OCI-LY7 (cell line): ENCODE measurements at places on chromosomes 2 and 18.

DNA sequence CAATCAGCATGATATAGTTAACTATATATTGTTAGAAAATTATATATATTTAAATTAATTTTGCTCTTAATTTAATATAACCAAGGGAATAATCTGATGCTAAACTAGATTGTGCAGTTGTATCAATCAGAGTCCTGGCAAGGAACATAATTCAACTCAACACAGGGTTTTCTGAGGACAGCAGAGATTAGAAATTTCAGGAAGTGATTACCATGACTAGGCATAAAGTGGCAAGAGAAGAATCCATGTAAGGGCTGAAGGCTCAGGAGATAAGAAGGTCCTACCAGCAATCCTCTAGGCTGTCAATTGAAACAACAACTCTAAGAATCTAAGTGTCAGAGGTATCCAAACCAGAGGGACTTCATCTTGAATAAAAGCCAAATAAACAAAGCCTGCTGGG is 807.8 kb downstream of the DSC3 start:
- no peak for DNase-seq

GRCh38 chr2:128654408-128654807 is 335.7 kb upstream of the HS6ST1 start:
- peak; percentile 53 for DNase-seq

GRCh38 chr2:180873219-180873618 is 107.2 kb upstream of the UBE2E3 start:
- no peak for DNase-seq

- DNase-seq = no peak
These were observed 7.9 kb downstream of the CLHC1 start for GRCh38 chr2:55223958-55224760.

DNA sequence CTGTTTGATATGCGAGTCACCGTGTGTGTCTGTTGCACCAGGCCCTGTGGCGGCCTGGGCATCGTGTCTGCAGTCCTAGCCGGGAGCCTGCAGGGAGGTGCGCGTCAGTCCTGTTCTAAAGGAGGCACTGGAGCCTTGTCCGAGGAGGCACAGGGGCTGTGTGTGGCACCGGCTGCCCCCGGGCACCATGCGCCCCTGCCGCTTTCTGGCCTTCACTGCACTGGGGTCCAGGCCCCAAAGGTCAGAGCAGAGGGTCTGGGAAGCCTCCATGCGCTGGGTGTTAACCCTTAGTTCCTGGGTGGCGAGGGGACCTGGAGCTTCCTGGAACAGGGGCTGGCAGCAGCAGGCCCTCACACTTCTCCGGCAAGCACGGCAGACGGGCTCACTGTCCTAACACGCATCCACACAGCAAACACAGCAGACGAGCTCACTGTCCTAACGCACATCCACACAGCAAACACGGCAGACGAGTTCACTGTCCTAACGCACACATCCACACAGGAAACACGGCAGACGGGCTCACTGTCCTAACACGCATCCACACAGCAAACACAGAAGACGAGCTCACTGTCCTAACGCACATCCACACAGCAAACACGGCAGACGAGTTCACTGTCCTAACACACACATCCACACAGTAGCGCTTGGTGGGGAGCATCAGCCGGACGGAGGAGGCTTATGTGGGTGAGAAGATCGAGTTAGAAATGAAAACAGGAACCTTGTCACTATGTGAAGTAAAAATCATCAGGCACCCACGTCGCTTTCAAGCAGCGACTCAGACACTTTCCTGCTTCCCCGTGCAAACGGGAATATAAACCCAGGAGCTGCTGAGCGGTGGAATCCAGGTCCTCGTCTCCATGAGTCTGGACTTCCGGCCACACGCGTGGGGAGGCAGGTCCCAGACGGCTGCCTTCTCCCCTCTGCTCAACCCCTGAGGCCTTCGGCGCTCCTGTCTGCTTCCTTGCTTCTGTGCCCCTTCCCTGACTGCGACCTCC is 65.3 kb downstream of the TPO start:
- DNase-seq = no peak

DNA sequence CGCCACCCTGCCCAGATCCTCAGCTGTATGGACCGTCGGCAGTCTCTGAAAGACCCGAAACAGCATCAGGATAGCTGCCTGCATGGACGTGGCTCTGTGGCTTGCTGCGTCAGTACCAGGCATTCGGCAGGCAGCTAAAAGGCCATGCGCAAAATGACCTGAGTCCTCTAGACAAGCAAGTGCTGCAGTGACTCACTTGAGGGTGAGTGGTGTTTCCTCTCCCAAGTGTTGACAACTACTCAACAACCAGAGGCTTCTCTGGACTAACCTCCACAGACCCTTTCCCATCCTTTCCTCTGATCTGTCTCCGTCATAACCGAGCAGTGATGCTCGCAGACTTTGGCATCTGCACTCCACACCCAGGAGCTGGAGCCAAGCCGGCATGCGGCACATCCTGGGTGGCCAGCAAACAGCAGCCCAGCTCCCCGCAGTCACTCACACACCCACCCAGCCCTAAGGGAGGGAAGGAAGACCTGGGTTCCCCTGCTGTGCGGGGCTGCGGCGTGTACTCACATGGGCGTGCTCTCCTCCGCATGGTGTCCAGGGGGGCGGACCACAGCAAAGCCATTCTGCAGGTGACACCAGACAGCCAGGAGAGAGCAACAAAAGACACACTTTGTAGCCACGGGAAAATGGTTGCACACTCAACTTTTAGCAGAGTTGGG is 239.3 kb downstream of the TWIST2 start:
- no peak for DNase-seq

GRCh38 chr2:128689971-128690370 is 371.3 kb upstream of the HS6ST1 start:
- DNase-seq = no peak

GRCh38 chr2:168030862-168031624 is 216.4 kb downstream of the STK39 start:
- DNase-seq = no peak

DNA sequence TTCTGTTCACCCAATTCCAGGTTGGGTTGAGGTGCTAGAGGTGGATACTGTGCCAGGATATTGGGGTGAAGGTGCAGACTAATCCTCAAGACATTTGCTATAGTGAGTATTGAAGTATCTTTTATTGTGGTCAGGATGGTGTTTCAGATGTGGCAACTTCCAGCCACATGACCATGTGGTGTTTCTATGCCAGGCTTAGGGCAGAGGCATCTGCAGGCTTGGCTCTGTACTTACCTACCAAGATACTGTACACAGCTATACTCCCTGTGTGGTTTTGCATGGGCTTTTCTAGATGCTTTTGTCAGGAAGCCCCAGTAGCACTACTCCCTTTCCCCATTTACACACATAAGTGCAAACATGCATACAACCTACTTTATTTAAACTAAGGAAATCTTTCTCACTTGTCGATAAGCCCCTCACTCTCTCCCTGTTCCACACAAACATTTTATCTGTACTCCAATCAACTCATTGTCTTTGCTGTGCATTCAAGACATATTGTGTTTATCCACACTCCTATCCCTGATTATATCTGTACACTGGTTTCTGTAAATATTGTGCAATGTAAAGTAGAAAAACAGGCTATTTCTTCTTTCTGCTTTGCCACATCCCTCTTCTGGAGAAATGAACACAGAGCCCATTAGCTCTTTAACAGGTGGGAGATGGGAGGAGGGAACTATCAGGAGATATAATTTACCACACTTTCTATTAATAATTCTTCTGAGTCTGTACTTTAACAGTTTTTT is 12.3 kb downstream of the ARL6IP6 start:
- DNase-seq = peak; percentile 9

GRCh38 chr2:146239392-146240135 is 1605.3 kb upstream of the ACVR2A start:
- DNase-seq = no peak

DNA sequence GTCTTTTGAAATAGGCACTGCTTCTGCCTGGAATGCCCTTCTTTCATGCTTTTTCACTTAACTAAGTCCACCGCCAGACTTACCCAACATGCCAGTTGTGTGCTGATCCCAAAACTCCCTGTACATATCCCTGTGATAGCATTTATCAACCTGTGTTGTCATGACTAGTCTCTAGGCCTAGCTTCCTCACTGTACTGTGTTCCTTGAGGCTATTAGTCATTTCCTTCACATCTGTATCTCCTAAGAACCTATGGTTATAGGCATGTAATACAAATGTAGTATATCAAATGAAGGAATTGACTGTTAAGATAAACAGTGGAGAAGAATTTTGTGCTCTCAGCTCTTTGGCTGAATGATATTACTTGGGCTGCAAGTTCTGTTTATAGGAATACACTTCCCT is 184.3 kb downstream of the CYRIA start:
- DNase-seq = no peak

DNA sequence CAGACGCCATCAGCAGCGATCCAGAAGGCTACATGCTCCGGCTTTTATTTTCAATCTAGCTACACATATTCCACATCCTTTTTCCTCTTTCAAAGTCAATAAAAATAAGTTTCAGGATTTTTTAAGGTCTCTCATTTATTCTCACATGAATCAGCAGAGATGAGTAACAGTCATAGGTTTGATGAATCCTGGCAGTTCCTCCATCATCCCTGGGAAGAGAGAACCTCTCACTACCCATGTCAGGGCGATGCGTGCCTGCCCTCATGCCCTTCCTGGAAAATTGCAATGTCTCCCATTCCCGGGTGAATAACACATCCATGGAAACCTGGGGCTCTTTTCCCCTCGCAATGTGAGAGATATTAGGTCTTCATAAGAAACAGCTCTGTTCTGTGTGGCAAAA is 301.1 kb upstream of the SMIM21 start:
- DNase-seq = no peak

- no peak for DNase-seq
These were observed 32.8 kb downstream of the FOSL2 start for GRCh38 chr2:28425464-28425835.

- no peak for DNase-seq
These were observed 286.9 kb downstream of the SETBP1 start for GRCh38 chr18:44967599-44967998.

DNA sequence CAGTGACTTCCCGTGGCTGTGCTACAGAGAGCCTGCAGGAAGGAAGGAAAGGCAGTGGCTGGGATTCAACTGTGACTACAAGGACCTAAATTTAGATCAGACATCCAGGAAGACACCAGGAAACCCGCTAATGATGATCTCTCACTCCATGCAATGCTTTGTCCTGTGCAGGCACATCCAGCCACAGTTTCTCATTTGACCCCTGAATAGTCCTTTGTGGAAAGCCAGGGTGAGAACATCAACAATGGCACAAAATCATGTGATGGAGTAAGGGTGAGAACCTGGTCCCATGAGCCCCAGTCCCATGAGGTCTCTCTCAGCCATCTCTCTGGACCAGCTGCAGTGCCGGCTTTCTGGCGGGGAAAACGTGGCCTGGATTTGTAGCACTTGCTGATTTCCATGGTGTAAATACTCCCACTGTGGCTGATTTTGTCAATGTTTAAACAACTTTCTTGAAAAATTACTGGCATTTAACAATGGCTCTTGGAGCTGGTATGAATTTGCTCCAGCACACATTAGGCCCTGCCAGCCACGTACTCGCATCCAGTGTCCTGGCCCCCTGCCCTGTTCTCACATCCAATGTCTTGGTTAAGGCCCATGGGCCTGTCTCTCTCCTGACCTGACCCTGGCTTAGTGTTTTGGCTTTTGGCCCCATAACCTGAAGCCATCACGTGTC is 159.0 kb upstream of the HAAO start:
- no peak for DNase-seq

- DNase-seq = no peak
These were observed 50.4 kb downstream of the UXS1 start for GRCh38 chr2:106143495-106144215.

DNA sequence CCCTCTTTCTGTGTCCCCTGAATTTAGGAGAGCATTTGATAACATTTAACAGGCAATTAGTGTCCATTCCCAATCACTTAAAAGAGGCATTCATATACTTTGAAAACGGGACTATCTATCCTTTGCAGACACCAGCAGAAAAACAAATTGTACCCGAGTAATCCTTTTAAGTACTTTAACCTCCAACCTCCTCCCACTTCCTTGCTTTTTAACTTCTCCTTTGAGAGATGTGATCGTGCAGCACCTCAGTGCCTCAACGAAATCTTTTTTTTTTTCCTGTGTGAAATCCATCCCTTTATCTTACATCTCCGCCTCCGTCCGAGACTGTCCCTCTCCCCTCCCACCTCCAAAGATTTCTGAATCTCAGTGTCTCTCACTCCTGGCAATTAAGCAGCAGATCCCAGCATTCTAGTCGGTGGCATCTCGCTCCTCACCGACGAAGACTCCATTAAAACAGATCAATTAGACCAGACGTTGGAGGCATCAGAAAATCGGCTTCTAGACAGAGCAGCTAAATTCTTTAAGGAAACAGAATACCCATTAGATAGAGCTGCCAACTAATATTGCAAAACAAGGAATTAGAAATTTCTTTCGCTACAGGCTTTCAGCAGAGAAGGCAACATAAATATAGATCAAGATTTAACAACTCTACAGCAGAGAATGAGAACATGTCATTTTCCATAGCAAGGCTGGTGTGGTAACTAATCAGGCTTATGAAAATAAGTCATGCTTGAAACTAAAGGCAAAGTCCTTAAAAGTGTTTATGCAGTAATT is 1.9 kb upstream of the TMEFF2 start:
- DNase-seq = no peak

- no peak for DNase-seq
These were observed 888.4 kb downstream of the BCL11A start for GRCh38 chr2:59665021-59665420.

- no peak for DNase-seq
These were observed 13.2 kb upstream of the DNAJC27 start for GRCh38 chr2:24984912-24985311.

- DNase-seq = no peak
These were observed 1.7 kb downstream of the TBC1D8 start for GRCh38 chr2:101149241-101150192.

- no peak for DNase-seq
These were observed 507.6 kb downstream of the PID1 start for GRCh38 chr2:228763379-228763981.

DNA sequence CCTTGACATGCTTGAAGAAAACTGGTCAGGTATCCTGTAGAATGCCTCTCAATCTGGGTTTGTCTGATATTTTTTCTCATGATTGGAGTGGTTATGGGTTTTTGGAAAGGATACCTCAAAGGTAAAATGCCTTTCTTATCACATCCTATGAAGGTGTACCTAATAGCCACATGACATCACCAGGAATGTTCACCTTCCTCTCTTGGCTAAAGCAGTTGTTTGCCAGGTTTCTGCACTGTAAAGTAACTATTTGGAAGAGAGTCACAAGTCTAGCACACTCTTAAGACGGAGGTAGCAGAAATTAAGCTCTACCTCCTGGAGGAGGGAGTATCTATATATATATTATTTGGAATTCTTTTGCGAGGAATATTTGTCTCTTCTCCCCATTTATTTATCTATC is 17.9 kb upstream of the MIB1 start:
- no peak for DNase-seq
